ENCODE measurements at places on chromosomes 12 and 14. TPM values are rescaled to one million over a fixed set of nuclear protein-coding genes. Genes with fewer than 3 reads are reported as not detected.

EML5 gene
- total RNA-seq: under 0.01 TPM

RPL10L gene
- total RNA-seq: not detected

ABCD2 gene
- not detected for total RNA-seq

KRT3 gene
- not detected for total RNA-seq

SLC10A1 gene
- not detected for total RNA-seq

GRCh38 chr14:68624541-68625220 is 168.2 kb downstream of the ZFP36L1 start:
- DNase-seq: no peak

- no peak for DNase-seq
Measured at GRCh38 chr12:31315044-31315715, 10.8 kb downstream of the SINHCAF start.

DNA sequence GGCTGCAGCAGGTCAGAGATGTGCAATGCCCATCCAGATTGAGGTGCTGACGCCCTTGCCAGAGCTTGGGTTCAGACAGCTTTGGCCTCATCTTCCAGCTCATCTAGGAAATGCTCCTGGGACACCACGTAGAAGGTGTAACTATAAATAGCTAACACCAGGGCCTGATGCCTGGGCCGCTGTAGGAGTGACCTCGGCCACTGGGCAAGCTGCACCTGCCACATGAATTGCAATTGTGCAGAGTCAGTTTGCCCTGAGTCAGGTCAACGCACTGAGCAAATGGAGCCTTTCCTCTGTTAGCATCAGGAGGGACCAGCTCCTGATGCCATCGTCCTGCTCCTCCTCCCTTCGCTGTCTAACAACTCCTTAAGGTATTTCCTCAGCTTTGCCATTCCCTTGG is 17.4 kb upstream of the DNM1L start:
- DNase-seq: no peak

DNA sequence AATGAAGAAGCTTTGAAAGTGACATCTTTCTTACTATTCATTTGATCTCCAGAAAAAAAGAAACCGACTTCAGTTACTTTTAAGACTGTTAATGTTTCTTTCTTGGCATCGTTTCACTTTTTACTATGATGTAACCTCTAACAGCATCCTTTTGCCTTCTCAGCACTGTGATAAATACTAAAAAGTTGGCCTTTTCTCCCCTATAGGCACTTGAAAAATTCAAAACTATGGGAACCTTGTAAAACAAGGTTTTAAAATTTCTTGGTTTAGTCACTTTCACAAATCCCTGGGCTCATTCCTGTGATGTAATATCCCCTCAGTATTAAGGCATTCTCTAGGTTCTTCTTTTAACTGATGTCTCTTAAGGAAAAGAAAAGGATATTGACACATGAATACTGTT is 281.8 kb downstream of the EGLN3 start:
- DNase-seq: no peak

GRCh38 chr12:122788387-122788786 is 14.0 kb downstream of the CCDC62 start:
- DNase-seq: no peak

DNA sequence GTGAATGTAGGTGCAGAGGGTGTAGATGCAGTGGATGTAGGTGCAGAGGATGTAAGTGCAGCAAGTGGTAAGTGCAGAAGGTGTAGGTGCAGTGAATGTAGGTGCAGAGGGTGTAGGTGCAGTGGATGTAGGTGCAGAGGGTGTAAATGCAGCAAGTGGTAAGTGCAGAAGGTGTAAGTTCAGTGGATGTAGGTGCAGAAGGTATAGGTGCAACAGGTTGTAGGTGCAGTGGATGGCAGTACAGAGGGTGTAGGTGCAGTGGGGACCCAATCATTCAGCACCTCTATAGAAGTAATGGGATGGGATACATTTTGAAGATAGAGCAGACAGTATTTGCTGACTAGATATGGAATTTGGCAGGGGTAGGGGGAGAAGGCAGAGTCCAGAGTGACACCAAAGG is 85.0 kb downstream of the HECTD4 start:
- no peak for DNase-seq

Measured in pulmonary artery endothelial cell (primary cell).